ENCODE measurements at places on chromosomes 7 and 10. TPM values are rescaled to one million over a fixed set of nuclear protein-coding genes. Genes with fewer than 3 reads are reported as not detected.

GBX1 gene
- total RNA-seq = not detected

SPDYE11 gene
- total RNA-seq = not detected

TPK1 gene
- total RNA-seq = 9.7 TPM

MSMB gene
- not detected for total RNA-seq

SPACDR gene
- total RNA-seq = not detected

MBL2 gene
- total RNA-seq = not detected

BHLHA15 gene
- not detected for total RNA-seq

SEPHS1 gene
- total RNA-seq = 50.5 TPM

DOCK4 gene
- total RNA-seq = 44.3 TPM

INA gene
- not detected for total RNA-seq

PRR15 gene
- not detected for total RNA-seq

CDC14C gene
- not detected for total RNA-seq

LZTS2 gene
- total RNA-seq = 40.6 TPM

IDI2 gene
- not detected for total RNA-seq

STAG3 gene
- 0.94 TPM for total RNA-seq

SFMBT2 gene
- 3.7 TPM for total RNA-seq

CD36 gene
- total RNA-seq = 3,155 TPM

C7orf57 gene
- not detected for total RNA-seq

FLNC gene
- 10.3 TPM for total RNA-seq
